ENCODE measurements at places on chromosomes 11 and 22.

DNA sequence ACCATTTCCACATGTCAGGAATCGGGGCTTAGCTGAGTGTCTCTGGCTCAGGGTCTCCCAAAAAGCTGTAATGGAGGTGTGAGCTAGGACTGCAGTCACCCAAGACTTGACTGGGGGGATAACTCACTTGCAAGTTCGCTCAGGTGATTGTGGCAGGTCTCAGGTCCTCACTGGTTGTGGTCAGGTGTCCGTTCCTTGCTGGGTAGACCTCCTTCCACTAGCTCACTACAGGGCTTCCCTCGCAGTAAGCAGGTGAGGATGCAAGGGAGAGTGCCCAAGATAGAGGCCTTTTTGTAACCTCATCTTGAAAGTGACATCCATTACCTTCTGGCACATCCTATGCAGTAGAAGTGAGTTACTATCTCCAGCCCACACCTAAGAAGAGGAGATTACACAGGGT, 29.5 kb downstream of the C11orf58 start:
- no peak for DNase-seq

DNA sequence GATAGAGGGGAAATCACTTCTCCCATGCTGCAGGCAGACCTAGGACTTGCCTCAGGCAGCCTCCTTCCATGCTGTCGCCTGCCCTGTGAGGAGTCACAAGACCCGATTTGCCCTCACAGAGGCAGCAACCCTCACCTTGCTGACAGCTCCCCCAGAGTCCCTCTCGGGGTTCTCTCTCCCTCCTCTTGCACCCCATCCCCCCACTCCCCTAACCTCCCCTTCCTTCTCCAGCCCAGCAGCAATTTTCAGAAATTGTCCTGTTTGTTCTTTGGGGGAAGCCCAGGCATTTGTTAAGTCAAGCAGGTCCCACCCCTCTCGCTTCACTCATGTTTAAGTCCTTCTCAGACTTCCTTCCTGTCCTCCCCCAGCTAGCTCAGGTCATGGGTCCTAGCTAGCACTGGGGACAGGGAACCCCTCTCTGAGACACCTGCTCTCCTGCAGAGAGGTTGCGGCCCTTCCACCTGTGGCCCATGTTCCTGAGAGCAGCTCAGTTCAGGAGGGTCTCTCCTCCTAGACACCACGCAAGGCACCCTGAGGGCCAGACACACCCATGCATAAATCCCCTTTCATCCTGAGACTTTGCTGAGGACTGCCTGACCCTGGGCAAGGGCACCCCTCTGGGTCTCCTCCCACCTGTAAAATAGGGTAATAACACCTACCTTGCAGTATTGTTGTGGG, 6.3 kb upstream of the FXYD2 start:
- no peak for DNase-seq

DNA sequence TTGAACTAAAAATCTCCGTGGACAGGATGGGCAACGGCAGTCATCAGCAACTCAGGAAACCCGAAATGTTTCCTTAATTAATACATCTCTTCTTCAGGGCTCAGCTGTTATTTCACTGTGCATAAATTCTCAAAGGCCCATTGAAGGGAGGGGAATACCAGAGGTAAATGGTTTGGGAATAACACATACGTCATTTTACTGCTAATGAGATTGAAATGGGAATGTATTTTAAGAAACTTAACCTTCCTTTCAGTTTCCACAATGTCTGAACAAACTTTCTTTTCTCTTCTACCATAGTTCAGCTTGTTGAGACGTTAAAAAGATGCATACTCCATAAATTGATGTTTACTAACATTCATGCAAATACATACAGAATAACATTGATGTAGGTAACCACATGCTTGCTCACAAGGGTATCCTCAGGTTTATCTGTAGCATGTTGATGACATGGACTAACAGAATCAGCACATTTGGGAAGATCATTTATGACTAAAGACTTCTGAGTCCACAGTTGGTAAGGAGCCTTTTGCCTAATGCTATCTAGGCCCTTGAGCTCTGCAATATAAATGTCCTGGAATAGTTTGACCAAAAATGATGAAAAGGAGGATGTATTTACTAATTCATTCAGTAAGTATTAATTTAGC, 7.7 kb upstream of the PRRG4 start:
- no peak for DNase-seq

- DNase-seq = no peak
Observed at GRCh38 chr11:125454047-125454446, 42.0 kb downstream of the FEZ1 start.

- no peak for DNase-seq
Observed at GRCh38 chr11:131301306-131301705, 69.1 kb upstream of the NTM start.

DNA sequence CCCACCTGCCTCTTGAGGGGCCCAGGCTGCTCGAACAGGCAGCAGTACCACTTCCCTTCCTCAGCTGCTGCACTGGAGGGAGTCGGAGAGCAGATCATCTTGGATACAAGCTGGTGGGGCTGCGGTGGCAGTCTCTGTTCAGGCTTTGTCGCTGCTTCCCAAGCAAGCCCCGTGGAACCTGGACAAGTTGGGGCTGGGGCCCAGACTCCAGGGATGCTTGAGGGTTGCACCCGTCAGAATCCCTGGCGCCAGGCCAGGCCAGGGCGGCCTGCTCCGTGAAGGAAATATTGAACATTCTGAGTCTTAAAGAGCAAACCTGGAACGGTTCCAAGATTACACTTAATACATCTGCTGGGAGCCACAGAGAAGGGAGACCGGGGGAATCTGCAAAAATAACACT, 310.1 kb upstream of the SORL1-AS1 start:
- DNase-seq = no peak

- DNase-seq = no peak
Observed at GRCh38 chr11:44072757-44073658, 6.9 kb downstream of the ACCS start.

- DNase-seq = no peak
Observed at GRCh38 chr22:19808873-19809478, 45.7 kb downstream of the GNB1L start.

All from suppressor macrophage treated with lipopolysaccharide for 4 hours (primary cell).